ENCODE measurements at places on chromosomes 7 and 10. TPM values are rescaled to one million over a fixed set of nuclear protein-coding genes. Genes with fewer than 3 reads are reported as not detected.

Gene OR6B1
- not detected for total RNA-seq

DNA sequence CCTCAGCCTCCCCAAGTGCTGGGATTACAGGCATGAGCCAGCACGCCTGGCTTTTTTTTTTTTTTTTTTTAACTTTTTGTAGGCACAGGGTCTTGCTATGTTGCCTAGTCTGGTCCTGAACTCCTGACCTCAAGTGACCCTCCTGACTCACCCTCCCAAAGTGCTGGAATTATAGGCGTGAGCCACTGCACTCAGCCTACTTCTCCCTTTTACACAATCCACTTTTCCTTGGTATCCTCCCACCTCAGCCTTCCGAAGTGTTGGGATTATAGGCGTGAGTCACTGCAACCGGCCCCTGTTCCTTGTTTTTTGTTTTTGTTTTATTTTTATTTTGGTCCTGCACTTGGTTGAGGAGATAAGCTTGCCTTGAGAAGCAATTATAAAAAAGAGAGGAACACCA lies 75.9 kb upstream of the KMT2C start:
- no peak for DNase-seq

- DNase-seq = no peak
Measured at GRCh38 chr10:111246814-111247452, 170.1 kb downstream of the ADRA2A start.

GRCh38 chr10:23001901-23002516 lies 74.2 kb downstream of the ARMC3 start:
- no peak for DNase-seq

Gene PFKP
- 228 TPM for total RNA-seq

GRCh38 chr7:106770191-106770590 lies 94.9 kb upstream of the PIK3CG start:
- DNase-seq = peak; percentile 87

Gene MRPS33
- total RNA-seq = 17.0 TPM

All from dermis blood vessel endothelial cell (primary cell).